ENCODE measurements at places on chromosomes 2 and 18.

DNA sequence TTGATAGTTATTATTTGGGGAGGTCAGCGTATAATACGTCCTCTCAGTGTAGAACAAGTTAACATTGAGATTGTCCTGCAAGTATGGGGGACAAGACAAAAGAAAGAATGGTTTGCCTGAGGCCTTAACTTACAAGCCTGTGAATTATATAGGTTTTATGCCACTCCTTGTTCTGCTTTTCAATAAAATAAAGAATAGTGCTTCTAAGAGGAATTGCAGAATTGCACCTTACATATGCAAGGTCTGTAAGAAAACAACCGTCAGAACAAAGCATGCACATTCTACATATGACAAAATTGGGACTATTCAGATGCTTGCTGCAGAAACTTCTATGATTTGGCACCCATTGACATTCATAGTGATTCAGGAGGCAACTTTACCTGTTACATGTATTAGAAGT is 785.0 kb downstream of the NR4A2 start:
- no peak for DNase-seq

DNA sequence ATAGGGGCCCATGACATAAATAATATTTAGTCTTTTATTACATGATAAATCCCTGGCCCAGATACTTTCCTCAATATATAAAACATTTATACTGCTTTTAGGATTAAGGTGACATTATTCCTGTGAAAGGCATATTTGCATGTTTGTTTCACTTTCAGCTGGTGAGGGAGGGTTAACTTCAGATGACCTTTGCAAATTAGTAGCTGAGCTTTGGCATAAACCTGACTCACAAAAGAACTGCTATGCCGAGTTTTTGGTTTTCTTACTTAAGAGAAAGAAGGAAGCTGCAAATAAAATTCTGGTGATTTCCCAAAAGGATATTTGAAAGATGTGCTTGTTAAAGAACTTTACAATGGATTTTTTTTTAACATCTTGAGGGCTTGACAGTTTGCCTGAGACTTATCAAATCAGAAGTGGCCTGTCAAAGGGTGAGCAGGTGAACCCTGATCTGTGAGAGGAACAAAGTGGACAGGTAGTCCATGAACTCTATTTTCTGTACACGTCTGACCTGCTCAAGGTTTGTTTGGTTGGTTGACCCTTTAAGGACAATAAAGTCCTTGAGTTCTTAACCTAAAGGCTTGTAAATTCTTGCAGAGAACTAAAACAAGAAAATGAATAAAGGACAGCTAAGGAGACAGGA is 93.5 kb downstream of the FAM124B start:
- DNase-seq = no peak

GRCh38 chr2:151357359-151357758 is at the start of gene TNFAIP6:
TSS of gene TNFAIP6 (plus strand) at chr2:151357592. CDS start at chr2:151357667, 75 bp downstream.
- no peak for DNase-seq

DNA sequence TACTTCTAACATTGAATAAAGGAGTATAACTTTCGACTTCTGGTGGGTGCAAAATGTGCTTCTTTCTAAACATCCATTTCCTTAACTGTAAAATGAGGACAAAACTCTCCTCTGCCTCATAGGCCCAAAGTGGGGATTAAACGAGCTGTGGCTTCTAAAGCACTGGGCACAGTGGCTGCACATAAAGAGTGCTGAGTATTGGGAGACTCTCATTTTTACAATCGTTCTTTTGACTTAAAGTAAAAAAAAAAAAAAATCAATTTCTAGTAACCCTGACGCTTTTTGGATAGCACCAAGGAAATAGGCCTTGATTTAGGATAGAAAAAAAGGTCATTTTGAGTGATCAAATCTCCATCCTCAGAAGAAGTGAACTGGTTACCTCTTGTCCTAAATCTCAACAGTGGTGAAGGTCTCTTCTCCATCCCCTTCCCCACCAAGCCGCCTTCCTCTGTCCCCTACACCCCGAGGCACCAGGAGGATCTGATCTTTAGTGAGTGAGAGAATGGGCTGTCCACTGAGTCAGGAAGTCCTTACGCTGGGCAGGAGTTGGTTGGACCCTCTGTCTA is 161.6 kb downstream of the DDX1 start:
- DNase-seq = no peak

DNA sequence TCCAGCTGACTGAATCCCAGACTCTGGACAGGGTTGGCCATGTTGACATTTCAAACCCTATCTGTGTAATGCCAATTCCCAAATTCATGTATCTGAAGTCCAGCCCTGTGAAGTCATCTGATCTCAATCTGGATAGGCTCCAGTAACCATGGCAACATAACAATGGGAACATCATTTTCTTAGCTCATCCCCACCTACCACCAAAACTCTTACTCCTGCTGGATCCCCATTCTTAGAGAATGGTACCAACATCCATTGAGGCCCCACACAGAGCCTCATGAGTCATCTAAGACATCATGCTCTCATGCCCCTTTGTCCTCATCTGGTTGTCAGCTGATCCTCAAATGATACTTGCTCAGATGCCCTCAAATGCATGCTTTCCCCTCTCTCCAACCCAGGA is 58.9 kb upstream of the TEX51 start:
- DNase-seq = no peak

DNA sequence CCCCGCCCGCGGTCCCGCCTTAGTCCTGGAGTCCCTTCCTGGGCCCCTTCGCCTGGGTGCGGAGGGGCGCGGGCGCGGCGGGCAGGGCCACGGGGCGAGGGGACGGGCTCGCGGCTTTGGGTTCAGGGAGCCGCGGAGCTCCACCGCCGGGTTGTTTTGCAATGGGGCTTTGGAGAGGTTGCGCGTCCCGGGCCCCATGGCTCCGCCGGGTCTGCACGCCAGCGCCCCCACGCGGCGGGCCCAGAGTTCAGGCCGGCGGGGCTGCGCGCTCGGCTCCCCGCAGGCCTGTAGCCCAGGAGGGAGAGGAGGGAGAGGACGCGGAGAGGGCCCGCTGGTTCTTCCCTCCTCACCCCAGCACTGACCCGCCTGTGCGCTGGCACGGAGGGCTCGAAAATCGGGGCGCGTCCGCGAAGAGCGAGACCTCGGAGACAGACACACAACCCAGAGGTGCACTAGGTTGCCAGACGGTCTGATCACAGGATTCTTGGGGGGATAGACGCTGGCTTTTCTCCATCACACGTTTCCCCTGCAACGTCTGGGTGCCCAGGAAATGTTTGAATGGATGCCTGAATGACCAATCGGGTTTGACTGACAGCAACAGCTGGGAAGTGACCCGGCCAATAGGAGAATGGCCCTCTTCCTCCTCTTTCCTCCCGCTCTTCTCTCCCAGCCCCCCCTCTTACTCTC is 4.9 kb upstream of the SIX2 start:
- no peak for DNase-seq

- no peak for DNase-seq
These were observed 96.0 kb upstream of the GATA6 start for GRCh38 chr18:22073411-22073810.
